Pulmonary artery endothelial cell (primary cell): ENCODE measurements at places on chromosomes 11 and 22.

DNA sequence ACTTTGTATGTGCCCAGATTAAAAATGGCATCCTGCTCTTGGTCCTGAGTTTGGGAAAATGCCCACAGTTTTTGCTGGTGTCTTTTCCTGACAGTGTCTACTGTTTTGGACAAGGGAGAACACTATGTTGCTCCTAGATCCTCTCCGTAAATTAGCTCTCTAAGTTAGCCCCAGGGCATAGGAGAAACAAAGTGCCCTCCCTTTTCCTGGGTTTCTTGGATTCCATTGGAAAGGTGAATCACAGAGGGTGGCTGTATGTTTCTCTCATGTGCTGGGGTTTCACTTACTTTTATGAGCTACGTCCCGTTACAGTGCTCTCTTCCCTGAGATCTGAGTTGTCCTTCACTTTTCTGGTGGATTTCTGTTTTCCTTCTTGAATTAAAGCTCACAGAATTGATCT is 782.8 kb downstream of the CNTN5 start:
- DNase-seq: no peak

DNA sequence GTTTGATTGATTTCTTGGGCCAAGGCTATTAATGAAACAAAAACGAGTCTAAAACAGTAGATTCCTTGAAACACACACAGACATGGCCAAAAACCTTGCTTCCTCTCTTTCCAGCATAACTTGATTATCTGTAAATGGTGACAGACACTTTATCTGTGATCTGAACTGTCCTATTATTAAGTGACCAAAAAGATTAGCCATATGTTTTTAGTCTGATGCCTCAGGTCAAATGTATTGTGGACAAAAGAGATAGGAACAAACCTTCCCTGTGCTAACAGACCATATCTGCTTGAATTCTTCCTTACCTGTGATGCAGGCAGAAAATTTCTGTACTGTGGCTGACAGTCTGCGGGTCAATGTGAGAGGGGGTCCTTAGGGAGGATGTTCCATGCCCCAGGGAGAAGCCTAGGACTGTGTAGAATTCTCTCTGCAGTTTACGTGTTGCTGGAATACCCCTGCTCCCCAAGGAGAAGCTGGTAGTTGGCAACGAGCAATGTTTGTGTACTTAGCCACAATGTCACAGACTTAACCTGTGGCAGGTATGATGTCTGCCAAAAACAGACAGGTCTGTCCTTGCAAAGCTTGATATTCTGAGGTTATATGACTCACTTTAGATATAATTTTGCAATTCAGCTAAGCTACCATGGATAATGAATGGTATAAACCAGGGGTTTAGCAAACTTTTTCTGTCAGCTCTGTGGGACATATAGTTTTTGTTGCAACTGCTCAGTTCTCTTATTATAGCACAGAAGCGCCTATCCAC is 31.2 kb downstream of the C11orf71 start:
- DNase-seq: no peak

DNA sequence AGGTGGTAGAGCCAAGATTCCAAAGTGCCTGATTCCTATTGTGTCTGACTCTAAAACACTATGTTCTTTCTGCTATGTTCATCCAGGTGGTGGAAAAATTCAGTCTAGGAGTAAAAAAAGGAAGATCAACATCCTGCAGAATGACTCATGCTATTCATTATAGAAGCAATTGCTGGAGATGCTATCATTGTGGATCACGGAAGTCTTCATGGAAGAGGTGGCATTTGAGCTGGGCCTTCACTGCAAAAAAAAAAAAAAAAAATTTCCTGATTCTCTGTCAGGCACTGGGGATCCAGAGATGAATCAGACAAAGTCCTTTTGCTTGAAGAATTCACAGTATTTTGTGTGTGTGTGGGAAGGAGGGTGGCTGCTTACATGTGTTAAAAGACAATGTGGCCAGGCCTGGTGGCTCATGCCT is 1.4 kb upstream of the UVRAG start:
- DNase-seq: peak; percentile 93

- DNase-seq: no peak
Observed at GRCh38 chr11:129286813-129287212, 88.8 kb upstream of the BARX2 start.

DNA sequence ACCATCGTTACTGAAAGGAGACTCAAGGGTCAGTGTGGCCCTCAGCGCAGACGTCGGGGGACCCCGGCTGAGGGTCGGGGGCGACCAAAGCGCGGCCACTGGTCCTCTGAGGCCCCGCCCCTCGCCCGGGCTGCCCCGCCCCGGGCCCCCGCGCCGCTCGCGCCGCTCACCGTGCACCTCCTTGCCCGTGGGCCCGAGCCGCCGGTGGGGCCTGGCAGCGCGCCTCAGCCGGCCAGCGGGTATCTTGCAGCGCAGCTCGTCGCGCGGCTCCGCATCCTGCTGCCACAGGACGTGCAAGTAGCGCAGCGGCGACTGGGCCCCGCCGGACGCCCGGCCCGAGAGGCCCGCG is 419 bp downstream of the ANKRD54 start:
- DNase-seq: no peak

- DNase-seq: no peak
Observed at GRCh38 chr11:36363361-36364268, 67.5 kb downstream of the PRR5L start.

DNA sequence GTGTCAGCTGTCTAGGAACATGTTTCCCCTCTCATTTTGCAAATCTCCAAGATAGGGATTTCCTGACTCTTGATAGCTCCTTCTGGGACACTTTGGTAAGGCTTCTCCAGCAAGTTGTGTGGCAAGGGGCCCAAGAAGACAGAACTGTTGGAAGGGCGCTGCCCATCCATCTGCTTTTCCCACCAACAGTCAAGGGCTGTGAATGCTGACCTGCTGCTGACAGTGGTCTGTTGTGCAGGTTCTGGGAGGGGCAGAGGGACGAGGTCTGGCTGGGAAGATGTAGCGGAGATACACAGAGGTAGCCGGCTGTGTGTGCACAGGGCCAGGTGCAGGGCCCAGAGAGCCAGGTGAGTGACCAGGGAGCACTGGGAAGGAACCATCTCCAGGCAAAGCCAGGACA is 12.2 kb downstream of the BCR start:
- no peak for DNase-seq

DNA sequence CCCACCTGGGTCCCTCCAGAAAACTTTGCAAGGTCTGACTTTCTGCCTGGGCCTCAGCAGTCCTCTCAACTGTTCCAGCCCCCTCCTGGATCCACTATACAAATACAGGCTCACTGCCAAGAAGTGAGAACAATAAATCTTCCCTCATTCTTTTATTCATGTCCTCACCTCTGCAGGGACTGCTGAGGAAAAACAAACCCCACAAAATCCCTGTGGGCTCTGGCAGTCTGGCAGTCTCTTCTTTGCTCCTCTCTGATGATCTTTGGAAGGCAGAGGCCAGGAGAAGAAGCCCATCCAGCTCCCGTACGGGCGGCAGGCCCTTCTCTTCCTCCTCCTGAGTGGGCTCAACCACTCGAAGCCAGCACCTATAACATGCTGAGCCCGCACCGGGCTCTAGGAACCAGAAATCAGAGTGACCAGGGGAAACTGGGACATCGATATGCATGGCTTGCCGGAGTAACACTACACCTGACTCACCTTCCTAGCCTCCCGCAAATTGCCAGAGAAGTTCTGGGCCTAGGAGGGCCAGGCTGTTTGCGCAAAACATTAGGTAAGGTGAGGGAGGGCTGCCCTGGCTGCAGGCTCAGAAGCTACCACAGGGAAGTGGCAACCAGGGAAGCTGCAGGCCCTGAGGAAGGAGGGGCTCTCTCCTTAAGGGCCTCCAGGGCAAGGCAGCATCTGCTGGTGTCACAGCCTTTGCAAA is 24.2 kb downstream of the TMPRSS5 start:
- DNase-seq: no peak

- no peak for DNase-seq
Observed at GRCh38 chr11:77424644-77425043, 49.2 kb downstream of the PAK1 start.

GRCh38 chr22:48624401-48624800 is 1203.3 kb downstream of the BRD1 start:
- DNase-seq: no peak
